Natural killer cell (primary cell): ENCODE measurements at places on chromosomes 6 and 20. TPM values are rescaled to one million over a fixed set of nuclear protein-coding genes. Genes with fewer than 3 reads are reported as not detected.
A peak's percentile ranks its signal among the peaks of the same experiment; 100 is the strongest.

RIN2 gene
- 2.7 TPM for total RNA-seq

EDN3 gene
- total RNA-seq: 0.53 TPM

ZNF831 gene
- 24.8 TPM for total RNA-seq

UBE2V1 gene
- 238 TPM for total RNA-seq

DNA sequence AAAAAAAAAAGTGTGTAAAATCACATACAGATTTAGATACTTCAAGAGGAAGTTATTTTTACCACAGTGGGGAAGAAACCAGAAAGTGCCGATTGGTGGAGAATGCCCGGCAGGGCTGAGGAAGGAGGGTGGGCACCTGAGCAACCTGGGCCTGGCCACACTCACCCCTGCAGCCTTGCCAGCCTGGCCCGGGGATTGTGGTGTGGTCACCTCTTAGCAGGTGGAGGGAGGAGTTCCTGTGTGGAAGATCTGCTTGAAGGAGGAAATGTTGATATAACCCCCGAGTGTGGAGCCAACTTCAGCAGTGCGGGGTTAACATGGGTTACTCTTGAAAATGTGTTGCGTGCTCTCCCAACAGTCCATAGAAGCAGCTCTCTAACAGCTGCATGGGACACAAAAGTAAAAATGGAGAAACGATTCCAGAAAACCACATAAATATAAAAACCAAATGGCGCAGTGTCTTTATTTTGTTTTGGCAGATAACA, 14.7 kb downstream of the UST start:
- DNase-seq: peak; percentile 81

DNA sequence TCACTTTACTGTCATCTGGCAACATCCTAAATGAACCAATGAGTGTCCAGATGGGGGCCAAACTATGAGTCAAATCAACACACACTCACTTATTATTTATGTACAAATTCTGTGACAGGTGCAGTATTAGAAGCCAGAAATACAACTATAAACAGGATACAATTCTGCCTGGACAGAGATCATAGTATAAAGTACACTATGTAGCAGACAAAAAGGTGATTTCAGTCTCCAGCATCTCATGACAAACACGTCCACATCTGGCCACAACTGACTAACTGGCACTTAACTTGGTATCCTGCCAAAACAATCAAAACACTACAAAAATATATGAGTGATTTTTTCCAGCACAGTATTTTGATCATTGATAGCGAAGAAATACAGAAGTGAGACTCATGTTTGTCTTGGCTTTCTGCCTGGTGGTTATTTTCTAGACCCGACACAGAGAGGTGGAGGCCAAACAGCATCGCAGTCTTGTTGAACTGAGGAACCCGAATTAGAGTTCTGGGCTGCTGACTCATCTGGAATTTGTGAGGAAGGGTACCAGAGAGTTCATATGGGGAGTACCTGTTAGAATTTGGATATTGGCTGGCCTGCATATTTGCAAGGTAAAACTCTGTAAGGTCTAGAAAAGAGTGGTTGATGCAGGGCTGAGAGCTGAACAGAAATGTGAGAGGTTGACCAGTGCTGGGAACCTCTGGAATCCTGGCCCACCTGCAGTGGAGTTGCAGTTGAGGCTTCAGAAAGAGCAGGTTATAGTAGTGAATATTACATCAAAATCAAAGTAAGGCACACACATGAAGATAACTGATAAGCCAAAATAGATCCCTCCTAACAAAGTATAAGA, 475.2 kb downstream of the PTPRT start:
- no peak for DNase-seq

GRCh38 chr6:30641048-30641447, 5.9 kb upstream of the C6orf136 start:
- no peak for DNase-seq

- no peak for DNase-seq
Observed at GRCh38 chr6:141107591-141108160, 1025.0 kb upstream of the GJE1 start.

DNA sequence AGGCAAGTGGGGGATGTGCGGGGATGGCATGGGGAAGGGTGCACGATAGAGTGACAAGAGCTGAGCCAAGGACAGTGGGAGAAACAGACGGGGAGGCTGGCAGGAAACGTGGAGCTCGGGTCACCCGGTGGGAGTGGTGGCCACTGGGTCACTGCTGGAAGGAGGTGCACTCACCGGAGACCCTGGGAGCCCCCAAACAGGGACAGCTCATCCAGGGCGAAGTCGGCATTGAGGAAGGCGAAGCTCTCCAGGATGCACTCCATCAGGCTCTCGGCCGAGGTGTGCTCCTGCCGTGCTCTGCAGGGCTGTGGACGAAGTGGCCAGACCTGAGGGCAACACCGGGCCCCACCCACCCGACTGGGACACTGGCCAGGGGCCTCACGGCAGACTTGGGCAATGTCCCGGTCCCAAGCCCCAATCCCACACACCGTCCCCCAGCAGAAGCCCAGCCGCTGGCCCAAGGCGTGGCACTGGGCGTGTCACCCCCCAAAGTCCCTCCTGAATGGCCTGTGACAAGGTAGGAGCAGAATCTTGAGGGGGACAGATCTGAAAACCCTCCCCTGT, 87.3 kb downstream of the PTPN1 start:
- DNase-seq: no peak

DNA sequence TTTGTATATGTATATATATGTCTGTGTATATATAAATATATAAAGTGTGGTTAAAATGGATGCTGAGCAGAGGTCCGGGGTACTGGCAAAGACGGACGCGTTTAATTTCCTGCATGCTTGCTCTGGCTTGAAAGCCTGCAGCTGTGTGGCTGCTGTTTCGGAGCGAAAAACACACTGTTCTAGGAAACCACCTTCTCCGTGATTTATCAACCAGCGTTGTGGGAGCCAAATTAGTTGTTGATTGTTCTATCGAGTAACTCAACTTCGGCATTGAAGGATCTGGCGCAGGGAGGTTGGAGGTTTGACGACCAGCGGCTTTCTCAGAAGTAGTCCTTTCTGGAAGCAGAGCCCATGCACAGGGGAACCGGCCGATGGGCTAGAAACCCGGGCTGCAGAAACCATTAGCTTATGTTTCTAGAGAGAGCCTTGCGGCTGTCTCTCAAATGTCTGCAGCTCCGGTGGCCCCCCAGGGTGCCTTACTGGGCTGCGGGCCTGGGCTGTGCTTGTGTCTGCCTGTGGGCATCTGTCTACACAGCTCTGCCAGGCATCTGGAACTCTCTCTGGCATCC, 81.8 kb downstream of the EDN3 start:
- DNase-seq: no peak

DNA sequence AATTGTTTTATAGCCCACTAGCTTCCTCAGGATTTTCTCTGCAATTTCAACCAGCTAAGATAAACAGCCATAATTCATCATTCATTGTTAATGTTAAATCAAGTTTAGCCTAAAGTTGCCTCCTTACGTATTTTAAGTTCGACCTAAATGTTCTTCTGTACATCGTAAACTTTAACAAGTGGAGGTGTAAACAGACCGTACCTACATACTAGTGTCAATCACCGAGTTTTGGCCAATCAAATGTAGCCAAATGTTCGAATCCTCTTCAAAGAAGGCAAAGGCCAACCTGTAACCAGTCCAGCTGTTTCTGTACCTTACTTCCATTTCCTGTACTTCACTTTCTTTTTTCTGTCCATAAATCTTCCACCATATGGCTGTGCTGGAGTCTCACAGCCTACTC, 13.5 kb downstream of the MBOAT1 start:
- DNase-seq: no peak
